ENCODE measurements at places on chromosomes 5 and 9.

- DNase-seq: no peak
Observed at GRCh38 chr5:116585227-116585626, 10.6 kb upstream of the SEMA6A start.

GRCh38 chr9:76181781-76182180 is 212.4 kb downstream of the RFK start:
- no peak for DNase-seq

DNA sequence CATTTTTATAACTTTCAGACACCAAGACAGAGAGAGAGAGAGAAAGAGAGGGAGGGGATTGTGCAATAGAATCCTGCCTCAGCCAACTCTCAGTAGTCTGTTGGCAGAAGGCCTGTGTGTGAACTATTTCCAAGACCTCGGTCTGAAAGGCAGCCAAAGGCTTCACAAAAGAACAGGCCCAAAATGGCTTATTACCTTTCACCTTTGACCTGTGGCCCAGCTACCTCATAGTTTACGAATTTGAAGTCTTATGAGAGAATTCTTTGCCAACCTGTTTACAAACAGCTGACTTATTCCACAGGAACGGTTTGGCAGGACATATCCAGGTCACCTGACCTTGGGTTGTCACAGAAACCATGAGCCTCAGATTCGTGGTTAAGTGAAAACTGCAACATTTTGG is 48.6 kb downstream of the NR2F1-AS1 start:
- DNase-seq: peak; percentile 94

GRCh38 chr5:149674686-149675085 is 55.4 kb upstream of the PPARGC1B start:
- no peak for DNase-seq

- no peak for DNase-seq
Observed at GRCh38 chr9:68738358-68738757, 33.3 kb downstream of the PIP5K1B start.

DNA sequence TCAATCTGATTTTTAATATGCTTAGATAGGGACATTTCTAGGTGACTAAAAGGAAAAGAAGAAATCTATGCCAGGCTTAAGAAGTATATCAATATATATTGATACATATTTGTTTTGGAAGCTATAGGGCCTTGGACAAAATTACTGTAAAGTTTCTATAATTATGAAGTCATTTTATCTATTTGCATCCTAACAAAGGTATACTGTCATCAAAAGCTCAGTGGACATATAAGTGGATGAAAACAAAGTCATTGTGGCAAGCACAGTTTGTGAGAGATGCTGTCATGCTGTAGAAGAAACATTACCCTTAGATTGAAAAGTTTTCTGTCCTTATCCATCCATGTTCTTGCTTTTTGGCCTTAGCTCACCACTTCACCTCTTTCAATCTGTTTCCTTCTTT is 140.3 kb upstream of the SPEF2 start:
- no peak for DNase-seq

- no peak for DNase-seq
Observed at GRCh38 chr9:104999136-104999535, 71.2 kb upstream of the ABCA1 start.

DNA sequence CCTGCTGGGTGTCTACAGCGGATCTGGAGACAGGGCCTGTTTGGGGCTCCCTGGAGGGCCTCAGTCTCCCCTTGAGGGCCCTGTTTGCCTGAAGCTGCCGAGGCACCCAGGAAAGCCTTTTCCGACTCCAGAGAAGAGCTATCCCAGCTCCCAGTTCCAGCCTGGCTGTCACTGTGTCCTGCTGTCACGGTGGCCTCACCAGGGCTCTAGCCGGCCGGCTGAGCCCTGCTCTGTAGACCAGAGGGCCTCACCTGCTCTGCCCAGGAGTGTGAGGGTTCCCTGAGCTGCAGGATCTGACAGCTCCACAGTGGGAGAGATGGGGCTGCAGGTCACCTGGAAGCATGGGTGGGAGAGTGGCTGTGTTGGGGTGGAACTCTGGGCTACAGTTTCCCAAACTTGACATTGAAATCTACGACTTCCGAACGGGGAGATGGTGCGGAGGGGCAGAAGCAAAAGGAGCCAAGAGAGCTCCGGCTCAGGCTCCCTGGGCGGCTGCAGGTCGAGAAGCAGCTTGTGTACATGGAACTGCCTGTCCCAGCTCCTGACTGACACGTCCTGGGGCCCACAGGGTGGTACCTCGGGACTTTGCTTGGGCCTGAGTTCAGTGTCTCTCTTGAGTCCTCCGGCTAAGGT is 94.9 kb downstream of the CACNA1B start:
- DNase-seq: no peak

DNA sequence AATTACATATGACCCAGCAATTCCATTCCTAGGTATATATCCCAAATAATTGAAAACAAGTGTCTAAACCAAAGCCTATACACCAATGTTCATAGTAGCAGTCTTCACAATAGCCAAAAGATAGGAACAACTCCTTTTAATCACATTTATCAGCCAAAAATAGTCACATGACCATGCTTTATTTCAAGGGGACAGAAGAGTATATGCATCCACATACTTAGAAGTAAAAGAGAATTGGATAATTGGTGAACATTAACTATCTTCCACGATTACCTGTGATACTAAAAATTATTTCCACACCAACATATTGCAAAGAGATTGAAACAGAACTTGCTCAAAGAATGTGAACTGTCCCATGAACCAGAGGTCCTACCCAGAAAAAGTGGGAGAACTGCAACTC is 51.8 kb upstream of the FOXE1 start:
- DNase-seq: no peak

- DNase-seq: no peak
Observed at GRCh38 chr5:108669462-108669861, 78.2 kb upstream of the FER start.

DNA sequence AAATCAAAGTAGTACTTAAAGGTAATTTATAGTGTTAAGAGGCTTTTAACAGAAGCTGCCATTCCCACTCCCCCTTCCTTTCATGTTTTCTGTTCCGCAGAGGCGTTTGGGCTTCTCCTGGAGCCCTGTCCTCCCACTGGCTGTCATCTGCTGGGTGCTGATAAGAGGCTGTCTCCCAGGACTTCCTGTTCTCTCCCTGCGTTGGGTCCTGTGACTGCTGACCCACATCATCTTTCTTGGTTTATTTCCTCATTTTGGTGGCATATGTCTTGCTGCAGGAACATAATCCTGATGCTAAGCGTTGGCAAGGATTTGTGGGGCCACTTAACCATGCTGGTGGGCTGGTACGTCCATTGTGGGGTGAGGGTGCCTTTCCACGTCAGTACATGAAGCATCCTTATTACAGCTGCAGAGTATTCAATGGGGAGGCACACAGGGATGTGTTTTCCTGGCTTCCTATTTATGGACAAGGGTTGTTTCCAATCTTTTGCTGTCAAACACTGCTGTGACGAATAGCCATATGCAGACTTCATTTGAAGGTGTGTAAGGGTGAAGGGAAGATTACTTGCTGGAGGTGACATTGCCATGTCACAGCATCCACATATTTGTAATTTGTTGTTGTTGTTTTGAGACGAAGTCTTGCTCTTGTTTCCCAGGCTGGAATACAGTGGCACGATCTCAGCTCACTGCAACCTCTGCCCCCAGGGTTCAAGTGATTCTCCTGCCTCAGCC is 22.3 kb upstream of the RNF130 start:
- DNase-seq: no peak

DNA sequence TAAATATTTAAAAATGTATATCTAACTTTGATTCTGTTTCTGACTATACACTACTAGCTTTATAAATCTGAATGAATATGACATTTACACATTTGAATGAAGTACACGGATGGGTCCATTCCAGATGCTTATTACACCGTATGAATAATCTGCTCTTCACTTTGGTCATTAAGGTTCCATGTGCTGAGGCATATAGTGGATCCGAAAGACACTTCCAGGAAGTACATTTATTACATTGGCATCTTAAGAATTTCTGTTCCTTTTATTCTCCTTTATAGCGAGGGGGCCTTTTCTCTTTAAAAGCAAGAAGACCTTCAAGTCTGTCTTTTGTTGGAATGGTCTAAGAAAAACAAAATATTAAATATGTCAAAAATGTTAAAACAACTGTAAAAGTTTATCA is 147.6 kb downstream of the AUH start:
- DNase-seq: peak; percentile 39

GRCh38 chr5:65252977-65253376 is 228.7 kb downstream of the ADAMTS6 start:
- no peak for DNase-seq

DNA sequence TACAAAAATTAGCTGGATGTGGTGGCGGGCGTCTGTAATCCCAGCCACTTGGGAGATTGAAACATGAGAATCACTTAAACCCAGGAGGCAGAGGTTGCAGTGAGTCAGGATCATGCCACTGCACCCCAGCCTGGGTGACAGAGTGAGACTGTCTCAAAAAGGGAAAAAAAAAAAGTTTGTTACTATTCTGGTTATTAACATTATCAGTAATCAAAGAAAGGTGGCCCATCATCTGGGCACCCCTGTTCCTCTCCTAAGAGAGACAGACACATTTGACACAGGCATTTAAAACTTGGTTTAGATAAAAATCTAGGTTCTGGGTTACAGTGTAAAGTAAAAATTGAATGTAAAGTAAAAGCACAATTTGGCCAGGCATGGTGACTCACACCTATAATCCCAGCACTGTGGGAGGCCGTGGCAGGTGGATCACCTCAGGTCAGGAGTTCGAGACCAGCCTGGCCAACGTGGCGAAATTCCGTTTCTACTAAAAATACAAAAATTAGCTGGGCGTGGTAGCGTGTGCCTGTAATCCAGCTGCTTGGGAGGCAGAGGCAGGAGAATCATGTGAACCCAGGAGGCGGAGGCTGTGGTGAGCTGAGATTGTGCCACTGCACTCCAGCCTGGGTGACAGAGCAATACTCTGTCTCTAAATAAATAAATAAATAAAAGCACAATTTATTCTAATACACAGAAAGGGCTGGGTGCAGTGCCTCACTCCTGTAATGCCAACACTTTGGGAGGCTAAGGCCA is 16.7 kb upstream of the PHYHD1 start:
- peak; percentile 40 for DNase-seq

GRCh38 chr5:16742938-16743337 is 126.1 kb upstream of the RETREG1 start:
- DNase-seq: peak; percentile 61

- no peak for DNase-seq
Observed at GRCh38 chr5:32071351-32071944, 102.7 kb downstream of the GOLPH3 start.

DNA sequence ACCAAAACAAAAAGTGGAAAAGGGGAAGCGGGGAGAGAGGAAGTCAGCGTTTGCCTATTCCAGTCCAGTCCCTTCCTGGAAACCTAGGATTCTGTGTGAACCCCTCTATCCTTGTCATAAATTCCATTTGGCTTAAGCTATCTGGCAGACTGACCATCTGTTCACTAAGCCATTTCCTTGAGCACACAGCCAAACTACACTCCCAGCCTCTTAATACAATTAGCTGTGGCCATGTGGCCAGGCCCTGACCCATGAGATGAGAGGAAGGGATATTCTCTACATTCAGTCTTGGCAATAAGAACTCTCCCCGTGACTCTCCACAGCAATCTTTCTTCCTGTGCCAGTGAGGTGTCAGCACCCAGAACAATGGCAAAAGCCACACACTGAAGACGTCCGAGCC is 424.8 kb downstream of the TLE1 start:
- peak; percentile 73 for DNase-seq

- DNase-seq: no peak
Observed at GRCh38 chr5:176793343-176793699, 17.0 kb upstream of the UNC5A start.

DNA sequence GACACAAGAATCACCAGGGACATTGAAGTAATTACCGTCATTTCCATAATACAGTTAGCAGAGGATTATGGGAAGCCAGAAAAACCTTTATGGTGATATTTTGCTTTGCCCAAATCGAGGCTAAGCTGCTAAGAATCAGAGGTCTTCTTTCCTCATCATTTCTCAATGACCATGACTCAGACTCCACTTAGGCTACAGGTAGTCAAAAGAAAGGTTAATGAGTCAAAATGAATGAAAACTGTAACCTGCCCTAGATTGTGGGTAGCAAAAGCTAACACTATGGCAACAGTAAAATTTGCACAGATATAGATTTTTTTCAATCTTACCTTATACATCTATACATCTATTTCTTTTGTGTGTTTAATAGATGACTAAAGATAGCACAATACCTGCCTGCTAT is 185.8 kb downstream of the CARTPT start:
- no peak for DNase-seq

DNA sequence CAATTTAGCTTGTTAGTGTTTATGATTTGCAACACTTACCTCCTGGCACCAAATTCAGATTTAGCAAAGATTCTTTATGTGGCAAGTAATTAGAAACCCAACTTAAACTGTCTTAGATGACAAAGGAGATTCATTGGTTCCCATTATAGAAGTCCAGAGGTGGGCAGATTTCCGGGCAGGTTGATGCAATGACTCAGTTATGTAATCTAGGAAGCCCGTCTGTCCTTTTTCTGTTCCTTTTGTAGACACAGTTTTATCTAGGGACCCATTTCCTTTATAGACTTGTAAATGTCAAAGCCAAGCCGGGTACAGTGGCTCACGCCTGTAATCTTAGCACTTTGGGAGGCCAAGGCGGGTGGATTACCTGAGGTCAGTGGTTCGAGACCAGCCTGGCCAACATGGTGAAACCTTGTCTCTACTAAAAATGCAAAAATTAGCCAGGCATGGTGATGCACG is 20.3 kb upstream of the ANKRD33B start:
- DNase-seq: no peak

DNA sequence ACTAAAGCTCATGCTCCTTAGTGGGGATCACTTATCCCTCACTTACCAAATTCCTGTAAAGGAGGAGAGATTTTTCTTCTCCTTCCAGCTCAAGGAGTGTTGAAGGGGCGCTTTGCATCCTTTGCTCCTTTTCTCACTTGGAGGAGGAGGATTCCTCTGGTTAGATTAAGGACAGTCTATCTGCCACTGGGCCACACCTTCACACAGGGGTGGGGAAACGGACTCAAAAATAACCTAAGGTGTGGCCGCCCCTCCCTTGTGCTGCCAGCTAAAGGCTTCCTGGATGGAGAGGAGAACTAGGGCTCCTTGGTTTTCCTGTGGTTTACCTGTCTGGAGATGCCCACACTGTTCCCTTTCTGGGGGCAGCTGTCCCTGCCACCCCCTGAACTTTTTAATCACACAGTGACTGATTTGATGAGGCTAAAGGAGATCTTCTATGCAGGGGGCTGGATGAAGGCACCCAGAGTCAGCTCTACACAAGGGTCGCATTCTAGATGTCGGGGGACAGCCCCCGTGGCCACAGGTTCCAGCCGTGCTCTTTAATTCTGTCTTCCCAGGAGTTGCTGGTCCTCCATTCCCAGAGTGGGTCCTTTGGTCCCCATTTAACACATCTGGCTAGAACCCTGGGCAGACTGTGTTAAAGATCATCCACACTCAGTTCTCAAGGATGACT is 14.4 kb downstream of the GLRX start:
- DNase-seq: no peak

DNA sequence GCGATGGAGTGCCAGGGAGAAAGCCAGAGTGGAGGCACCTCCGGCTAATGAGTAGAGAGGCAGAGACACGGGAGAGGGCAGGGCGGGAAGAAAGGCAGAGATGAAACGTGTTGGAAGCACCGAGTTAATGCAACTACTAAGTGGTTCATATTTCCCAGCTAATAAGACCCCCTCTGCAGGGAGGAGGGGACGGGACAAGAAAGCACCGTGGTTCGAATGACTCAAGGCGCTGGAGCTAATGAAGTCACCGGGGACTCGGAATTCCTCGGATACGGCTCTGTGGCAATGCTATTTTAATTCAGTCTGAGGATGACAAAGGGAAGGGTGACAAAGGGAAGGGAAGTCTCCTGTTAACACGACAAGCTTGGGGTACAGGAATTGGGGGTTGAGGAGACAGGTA is 54.5 kb upstream of the RAPGEF1 start:
- no peak for DNase-seq

GRCh38 chr9:2335260-2335659 is 286.3 kb upstream of the VLDLR start:
- no peak for DNase-seq
